Left renal pelvis (tissue), 4 donors: ENCODE measurements at places on chromosomes 12 and 14.

DNA sequence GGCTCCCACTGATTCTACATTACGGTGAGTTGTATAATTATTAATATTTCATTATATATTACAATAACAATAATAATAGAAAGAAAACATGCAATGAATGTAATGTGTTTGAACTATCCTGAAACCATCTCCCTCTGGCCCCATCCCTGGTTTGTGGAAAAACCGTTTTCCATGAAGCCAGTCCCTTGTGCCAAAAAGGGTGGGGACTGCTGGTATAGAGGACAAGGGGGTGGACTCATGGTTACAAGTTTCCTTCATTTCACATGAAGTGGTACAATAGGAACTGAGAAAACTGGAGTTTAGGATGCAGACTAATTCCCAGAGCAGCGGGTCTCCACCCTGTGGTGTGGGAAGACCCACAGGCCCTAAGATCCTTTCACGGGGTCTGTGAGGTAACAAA is 3.0 kb upstream of the C1RL start:
- no peak for DNase-seq

DNA sequence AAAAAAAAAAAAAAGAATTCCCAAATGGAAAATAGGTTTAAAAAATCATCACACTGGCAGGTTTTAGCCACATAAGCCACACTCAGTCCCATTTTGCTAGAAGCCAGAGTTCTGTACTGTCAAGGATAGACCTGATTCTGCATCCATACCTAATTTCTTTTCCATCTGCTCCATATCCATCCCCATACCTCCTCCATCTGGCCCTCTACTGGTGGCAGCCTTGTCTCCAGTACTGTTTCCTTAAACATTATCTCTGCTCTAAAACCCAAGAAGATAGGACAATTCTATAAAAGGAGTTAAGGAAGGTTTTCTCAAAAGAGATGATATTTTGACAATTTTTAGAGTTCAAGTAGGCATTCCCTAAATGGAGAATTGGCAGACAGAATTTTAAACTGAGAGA is 26.0 kb upstream of the RXYLT1 start:
- no peak for DNase-seq

DNA sequence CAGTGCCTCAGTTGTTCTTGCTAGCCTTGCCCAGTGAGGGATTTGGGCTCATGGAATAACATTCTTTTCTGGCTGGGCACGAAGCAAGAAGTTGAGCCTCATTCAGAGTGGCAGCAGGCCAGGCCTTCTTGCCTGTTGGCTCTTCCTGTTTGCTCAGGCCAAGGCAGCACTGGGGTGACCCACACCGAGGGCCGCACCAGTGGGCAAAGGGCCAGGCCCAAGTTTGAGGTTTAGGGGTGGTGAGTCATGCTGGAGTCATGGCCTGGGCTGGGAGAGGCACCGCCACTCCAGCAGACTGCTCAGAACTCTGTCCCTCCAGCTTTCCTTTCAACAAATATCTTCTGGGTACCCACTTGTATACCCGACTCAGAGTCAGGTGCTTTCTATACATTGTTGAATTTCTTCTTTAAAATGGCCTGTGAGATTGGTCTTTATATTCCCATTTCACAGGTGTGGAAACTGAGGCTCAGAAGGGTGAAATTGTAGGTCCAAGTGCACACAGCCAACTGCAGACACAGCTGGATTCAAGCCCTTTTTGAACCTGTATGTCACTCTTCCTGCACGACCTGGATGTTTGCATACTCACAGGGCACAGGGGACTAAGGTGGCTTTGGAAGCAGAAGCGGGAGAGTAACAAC is 279.4 kb downstream of the FOXN3 start:
- no peak for DNase-seq

GRCh38 chr14:39107591-39107996 is 4.6 kb upstream of the SEC23A start:
- DNase-seq = no peak

GRCh38 chr12:3636328-3636727 is 116.6 kb downstream of the CRACR2A start:
- DNase-seq = no peak

DNA sequence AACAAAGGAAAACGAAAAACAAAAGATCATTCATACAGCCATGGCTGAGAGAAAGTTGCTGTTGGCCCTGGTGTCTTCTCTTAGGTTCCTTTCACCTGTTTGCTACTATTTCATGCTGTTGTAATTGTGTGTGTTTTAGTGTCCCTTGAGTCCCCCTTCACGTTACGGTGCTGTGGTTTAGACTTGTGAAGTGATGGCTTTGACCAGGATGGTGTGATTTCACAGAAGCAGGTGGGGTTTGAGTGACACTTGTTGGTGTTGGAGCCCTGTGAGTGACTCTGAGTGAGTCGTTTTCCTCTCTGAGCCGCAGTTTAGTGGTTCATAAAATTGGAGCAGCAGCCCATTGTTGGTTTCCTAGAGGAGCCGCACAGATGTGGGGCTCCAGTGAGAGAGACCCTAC is 635.4 kb downstream of the VRK1 start:
- no peak for DNase-seq
